ENCODE measurements at places on chromosomes 5 and 9.

DNA sequence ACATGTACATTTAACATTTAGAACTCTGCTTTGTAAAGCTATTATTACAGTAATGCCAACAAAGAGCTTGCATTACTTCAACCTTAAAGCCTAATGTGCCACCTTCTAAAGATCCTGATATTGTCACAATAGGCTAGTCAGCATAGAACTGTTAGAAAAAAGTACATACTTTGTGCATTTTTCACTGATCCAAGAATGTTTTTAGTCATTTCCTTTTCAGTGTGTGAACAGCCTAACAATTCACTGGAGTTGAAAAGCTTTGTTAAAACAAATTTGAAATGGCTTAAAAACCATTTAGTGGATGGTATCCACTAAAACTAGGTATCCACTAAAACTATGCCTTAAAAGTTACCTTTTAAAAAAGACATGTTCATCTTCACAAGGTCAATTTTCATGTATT lies 4.5 kb downstream of the RPS6 start:
- DNase-seq: no peak

- DNase-seq: no peak
Measured at GRCh38 chr5:179377421-179378115, 32.3 kb upstream of the ADAMTS2 start.

- no peak for DNase-seq
Measured at GRCh38 chr9:78871452-78872331, 574.8 kb downstream of the PSAT1 start.

DNA sequence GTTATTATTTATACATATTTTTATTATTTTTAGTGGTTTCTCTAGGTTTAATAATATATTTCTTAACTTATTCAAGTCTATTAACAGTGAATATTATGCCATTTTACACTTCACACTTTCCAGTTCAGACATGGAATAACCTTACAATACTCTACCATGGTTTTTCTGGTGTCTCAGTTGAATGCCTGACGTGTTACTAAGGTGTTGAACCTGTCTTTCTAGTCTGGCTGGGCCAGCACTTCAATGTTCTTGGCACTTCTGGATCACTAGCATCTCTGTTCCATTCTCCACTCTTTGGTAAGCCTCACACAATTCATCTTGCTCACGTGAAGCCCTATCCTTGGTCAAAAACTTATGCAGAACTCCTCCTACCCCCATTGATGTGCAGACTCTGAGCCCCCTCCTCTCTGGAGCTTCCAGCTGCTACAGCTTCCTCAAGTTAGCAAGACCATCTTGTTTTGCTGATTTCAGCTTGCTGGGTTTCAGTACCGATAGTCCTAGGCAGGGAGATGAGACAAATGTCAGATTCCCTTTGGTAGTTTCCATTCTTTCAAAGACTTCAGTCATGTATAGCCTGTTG lies 243.1 kb downstream of the FBXO4 start:
- no peak for DNase-seq

DNA sequence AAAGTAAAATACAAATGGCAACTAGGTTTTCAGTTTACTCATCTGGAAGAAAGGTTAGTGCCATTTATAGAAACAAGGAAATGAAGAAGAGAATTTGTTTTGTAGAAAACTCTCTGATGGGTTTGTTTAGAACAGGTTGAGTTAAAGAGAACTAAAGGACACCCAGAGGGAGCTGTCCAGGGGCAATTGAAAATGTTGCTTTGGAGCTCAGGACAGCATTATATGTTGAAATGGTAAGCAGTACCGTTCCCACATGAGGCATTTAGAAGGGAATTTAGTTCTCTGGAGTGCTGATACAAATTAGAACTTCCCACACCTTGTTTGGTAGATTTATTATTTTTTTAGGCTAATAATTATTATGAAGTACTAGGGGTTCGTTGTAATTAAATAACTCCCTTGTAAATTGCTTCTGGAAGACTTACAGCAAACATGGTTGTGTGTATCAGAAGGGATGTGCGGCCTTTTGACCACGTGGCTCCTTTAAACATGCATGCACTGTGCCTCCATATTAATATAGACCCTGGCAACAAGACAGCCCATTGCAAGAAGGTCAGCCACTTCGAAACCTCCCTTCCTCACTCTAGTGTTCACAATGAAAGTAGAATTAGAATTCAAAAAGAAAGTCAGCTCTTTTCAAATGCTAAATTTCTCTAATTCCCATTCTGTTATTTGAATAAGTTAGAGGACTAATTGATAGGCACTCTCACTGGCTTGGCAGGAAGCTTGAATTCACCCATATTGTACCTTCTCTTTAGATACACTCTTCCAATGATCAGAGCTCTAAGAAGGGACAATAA lies 71.7 kb downstream of the ZNF462 start:
- DNase-seq: no peak

All from activated CD8-positive, alpha-beta memory T cell treated with anti-CD3 and anti-CD28 coated beads for 1 hour (primary cell).